AG08395 (cell line): ENCODE measurements at places on chromosomes 3 and 15.

DNA sequence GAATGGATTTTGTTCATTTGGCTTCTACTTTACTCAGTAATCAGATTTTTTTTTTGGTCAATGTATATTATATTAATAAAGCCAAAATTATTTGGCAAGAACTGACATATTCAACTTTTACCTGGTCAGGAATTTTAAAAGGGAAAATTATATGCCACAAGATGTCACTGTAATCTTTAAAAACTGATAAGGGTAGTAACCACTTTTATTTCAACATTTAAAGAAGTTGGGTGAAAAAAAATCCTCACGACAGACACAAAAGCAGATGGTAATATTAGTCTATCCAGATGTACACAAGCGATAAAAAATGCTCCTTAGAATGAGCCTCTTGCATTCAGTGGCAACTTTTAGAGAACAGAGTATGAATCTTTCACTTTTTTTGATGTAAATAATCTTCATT lies 101.9 kb downstream of the SERPINI1 start:
- no peak for DNase-seq

GRCh38 chr15:75644376-75644775 lies 3.3 kb upstream of the SNX33 start:
- no peak for DNase-seq

DNA sequence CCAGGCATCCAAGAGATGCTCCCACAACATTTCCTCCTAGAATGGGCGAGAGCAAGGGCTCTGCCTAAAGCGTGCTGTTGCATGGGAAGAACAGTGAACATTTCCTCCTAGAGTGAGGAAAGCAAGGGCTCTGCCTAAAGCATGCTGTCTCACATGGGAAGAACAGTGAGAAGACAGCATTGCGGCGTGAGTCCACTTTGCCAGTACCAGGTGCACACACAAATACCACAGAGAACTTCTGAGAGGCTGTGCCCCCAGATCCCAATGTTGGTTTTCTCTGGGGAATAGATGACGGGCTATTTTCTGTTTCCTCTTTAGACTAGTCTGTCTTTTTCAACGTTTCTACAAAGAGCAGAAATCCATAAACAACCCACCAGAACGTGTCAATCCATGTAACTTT lies 142.9 kb downstream of the LRRK1 start:
- no peak for DNase-seq

- DNase-seq: peak; percentile 20
Observed at GRCh38 chr3:49626101-49626581, 48.0 kb upstream of the APEH start.

DNA sequence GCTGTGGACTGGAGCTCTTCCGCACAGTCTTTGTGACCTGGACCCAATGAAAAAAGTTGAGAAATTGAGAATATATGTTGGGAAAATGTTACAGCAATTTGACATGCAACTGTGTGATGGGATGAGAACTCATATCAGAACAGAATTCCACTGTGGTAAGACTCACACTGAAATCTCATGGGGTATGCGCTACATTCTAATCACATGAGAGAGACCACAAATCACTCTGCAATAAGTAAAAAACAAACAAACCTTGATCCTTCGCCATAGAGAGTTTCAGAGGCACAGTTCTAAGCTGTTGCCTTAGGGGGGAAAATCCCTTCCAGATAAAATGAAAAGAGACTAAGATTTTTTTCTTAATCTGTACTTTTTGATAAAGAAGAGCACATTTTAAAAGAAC lies 37.3 kb downstream of the LMCD1 start:
- no peak for DNase-seq

GRCh38 chr3:176375519-176375918 lies 821.8 kb downstream of the TBL1XR1 start:
- DNase-seq: no peak

- DNase-seq: no peak
Observed at GRCh38 chr3:193261970-193262369, 20.9 kb downstream of the PLAAT1 start.

DNA sequence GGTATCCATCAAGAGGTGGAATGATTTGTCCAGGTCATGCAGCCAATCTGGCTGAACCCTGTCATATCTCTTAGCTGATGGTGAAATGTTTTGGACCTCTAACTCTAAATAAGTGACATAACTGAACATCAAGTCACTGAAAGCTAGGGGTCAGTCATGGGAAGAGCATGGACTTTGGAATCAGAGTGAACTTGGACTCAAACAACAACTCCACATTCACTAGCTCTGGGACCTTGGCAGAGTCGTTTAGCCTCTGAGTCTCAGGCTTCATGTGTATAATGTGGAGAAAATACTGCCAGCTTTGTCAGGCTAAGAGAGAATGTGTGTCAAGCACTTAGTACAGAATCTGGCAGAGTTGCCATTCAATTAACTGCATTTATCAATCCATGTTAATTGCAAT lies 557.8 kb upstream of the CFAP20DC start:
- DNase-seq: peak; percentile 20

GRCh38 chr15:86608461-86609205 lies 529.0 kb downstream of the AGBL1 start:
- DNase-seq: no peak

GRCh38 chr15:69712991-69713390 lies 260.4 kb downstream of the RPLP1 start:
- DNase-seq: no peak

DNA sequence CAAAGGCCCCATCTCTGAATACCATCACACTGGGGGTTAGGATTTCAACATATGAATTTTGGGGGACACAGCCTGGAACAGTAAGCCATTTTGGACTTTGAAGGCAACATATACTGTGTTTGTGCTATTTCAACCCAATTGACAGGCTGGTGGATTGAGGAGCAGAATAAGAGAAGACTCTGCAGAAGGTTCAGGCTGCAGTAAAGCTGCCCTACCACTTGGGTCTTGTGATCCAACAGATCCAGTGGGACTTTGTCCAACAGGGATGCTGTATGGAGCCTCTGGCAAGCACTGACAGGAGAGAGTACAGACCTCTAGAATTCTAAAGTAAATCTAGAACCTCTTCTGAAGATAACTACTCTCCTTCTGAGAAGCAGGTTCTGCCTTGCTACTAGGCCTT lies 1.1 kb upstream of the BCL2L10 start:
- DNase-seq: no peak

- no peak for DNase-seq
Observed at GRCh38 chr3:67030785-67031740, 33.0 kb downstream of the KBTBD8 start.

DNA sequence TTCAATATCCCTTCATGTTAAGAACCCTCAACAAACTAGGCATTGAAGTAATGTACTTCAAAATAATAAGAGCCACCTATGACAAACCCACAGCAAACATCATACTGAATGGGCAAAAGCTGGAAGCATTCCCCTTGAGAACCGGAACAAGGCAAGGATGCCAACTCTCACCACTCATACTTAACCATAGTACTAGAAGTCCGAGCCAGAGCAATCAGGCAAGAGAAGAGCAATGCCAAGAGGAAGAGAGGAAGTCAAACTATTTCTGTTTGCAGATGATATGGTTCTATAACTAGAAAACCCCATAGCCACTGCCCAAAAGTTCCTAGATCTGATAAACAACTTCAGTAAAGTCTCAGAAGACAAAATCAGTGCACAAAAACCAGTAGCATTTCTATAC lies 161.9 kb downstream of the UBE2E2 start:
- DNase-seq: no peak

- no peak for DNase-seq
Observed at GRCh38 chr3:97125902-97126499, 311.6 kb downstream of the EPHA6 start.

DNA sequence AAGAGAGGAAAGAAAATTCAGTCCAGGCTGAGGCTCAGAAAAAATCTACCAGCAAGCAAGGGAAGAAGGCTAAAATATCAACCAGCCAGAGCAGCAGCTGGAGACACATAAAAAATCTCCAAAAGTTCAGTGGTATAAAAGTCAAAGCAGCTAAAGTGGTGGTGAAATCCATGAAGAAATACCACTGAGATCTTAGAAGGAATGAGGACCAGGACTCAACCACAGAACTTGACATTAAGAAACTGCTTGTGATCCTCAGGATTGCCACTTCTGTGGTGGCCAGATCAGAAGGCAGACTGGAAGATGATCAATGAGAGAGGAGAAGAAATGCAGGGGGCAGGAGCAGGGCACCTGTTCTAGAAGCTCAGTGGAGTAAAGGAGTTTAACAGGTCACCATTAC lies 22.5 kb downstream of the CNTN3 start:
- DNase-seq: peak; percentile 18

GRCh38 chr3:9846231-9846630 lies 2.4 kb upstream of the RPUSD3 start:
- no peak for DNase-seq
